Muscle of leg (tissue), 16 donors: ENCODE measurements at places on chromosomes 4 and X. TPM values are rescaled to one million over a fixed set of nuclear protein-coding genes. Genes with fewer than 3 reads are reported as not detected.

Gene C1QTNF7
- 2.8 TPM for total RNA-seq

Gene SLAIN2
- 24.1 TPM for total RNA-seq

Gene ADGRG4
- total RNA-seq = under 0.01 TPM

Gene QRFPR
- 1.1 TPM for total RNA-seq

Gene NAP1L2
- total RNA-seq = 1.3 TPM

Gene TMEM164
- 17.9 TPM for total RNA-seq
